ENCODE measurements at places on chromosomes 5 and 9.

GRCh38 chr9:93198117-93198837 lies 14.3 kb downstream of the WNK2 start:
- DNase-seq = no peak

- DNase-seq = peak; percentile 57
Measured at GRCh38 chr9:79408617-79409016, 163.1 kb upstream of the TLE4 start.

DNA sequence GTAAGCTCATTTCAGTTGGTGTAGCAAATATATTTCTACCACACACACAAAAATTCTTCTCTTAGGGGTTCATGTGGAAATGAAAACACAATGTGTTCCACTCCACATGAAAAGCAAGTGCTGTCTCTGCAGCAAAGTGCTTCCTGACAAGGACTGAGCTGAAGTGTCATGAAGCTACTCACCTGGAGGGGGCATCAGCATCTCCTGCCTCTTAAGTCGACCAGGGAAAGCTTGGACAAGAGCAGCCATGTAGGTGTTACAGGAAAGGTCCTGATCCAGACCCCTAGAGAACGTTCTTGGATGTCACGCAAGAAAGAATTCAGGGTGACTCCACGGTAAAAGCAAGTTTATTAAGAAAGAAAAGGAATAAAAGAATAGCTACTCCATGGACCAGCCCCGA lies 62.8 kb downstream of the SV2C start:
- no peak for DNase-seq

- no peak for DNase-seq
Measured at GRCh38 chr9:108727580-108728111, 128.1 kb downstream of the ACTL7B start.

DNA sequence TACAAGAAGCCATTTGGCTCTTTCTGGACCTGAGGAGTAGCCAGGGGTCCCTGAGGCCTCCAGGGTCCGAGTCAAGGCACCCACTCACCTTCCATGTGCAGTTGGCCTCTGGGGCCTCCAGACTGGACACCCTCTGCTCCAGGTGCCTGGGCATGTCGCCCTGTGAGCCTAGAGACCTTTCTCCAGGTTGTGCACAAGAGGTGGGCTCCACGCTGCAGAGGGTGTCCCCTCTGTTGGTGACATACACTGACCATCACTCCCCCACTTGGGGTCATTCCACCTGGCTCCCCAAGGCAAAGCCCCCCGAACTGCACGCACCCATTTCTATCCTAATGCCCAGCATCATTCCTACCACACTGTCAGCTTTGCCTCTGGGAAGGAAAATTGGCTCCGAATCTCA lies 48.8 kb downstream of the RASGEF1C start:
- DNase-seq = no peak

- DNase-seq = no peak
Measured at GRCh38 chr5:166977911-166978422, 1313.5 kb upstream of the WWC1 start.

GRCh38 chr5:180868960-180869359 lies 7.9 kb upstream of the ZFP62 start:
- DNase-seq = no peak

DNA sequence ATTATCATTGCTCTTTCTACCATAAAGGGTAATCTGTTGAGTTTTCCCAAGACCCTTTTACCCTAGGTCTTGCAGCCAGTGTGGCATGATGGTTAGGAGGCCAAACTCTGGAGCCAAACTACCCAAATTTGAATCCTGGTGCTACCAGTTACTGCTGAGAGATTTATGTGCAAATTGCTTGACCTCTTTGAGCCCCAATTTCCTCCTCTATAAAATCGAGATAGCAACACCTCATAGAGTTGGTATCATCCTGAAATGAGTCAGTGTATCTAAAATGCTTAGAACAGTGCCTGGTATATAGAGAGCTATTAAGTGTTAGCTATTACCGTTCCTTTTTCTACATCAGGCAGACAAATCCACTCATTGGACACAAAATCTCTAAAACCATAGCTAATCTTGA lies 43.0 kb downstream of the ACTBL2 start:
- DNase-seq = no peak

GRCh38 chr9:130138791-130139190 lies 33.4 kb upstream of the NCS1 start:
- peak; percentile 86 for DNase-seq

- DNase-seq = no peak
Measured at GRCh38 chr9:14066831-14067230, 247.1 kb downstream of the NFIB start.

DNA sequence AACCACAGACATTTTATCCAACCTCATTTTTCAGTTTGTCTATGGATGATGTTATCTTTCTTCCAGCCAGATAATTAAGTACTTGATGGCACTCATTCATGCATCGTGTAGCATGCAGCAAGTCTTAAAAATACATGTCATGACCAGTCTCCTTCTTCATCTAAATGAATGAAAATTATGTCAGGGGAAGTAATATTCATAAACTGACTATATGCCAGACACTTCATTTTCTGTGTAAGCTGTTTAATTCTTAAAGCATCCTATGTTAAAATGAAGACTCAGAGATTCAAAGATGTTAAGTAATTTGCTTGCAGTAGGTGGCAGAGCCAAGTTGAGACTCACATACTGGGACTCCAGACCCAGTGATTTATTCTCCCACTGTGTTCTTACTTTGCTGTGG lies 181.7 kb upstream of the CD180 start:
- DNase-seq = no peak

- no peak for DNase-seq
Measured at GRCh38 chr9:126663661-126664072, 49.9 kb downstream of the LMX1B start.

DNA sequence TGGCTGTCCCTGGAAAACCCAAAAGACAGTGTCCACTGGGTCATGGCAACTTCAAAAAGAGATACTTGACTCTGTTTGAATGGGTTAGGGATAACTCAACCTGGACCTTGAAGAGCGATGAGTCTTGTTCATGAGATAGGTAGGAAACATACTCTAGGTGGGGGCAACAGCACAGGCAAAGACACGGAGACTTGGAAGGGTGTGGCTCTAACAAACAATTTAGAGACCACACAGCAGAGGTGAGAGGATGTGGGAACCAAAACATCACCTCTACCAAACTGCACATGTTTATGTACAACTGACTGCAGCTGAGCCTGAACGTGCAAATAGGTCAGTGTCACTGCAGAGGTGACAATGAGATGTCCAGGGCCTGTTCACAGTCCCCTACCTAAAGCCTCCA lies 247.7 kb upstream of the ADRA1B start:
- no peak for DNase-seq

GRCh38 chr5:134275822-134276221 lies 49.9 kb upstream of the PPP2CA start:
- DNase-seq = no peak

DNA sequence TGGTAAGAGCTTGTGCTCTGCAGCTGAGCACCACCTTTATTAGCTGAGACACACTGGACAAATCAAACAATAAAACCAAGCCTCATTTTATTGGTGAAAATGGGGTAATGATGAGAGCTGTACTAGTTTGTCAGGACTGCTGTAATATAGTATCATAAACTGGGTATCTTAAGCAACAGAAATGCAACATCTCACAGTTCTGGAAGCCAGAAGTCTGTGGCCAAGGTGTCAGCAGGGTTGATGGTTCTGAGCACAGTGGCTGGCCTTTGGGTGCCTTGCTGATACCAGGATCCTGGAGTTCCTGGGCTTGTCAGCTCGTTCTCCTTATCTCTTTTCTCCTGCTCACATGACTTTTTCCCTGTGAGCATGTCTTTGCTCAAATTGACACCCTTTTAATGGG lies 513.1 kb downstream of the IRX1 start:
- no peak for DNase-seq

DNA sequence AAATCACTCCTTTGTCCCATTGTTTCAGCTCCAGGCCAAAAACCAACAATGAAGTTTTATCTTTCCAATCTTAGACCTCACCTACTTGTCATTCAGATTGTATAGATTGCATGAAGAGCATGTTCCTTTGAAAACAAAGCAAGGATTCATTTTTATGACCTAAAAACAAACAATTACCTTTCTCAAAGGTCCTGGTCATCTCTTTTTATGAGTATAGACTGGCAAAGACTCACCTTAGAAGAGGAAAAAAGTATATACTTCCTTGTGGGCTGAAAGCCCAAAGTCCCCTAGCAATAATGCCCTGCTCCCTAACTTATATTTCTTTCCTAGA lies 28.4 kb upstream of the TLE1 start:
- DNase-seq = no peak

DNA sequence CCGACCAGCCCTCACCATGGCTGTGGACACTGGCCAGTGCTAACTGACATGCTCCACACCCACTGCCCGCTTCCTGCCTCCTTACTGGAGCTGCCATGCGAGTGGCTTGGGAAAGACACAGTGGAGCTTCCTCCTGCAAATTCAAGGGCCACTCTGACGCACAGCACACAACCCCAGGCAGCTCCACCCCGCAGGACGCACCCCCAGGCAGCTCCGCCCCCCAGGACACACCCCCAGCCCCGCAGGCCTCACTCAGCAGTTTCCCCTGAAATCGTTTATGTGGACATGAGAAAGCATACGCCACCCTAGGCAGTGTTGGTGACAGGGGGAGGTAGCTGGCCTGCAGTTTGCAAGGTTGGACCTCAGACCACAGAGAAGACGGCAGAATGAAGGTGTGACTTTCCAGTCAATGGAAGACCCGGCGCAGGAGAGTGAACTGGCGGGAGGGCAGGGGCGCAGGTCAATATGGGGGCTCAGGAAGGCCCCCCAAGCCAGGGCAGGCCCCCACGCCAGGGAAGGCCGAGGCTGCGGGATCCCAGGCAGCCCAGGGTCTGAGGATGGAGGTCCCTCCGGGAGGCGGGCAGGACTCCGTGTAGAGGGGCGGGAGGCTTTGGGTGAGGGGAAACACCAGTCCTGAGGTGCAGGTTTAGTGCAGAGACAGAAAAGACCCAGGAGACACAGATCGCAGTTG lies 21.6 kb downstream of the LPCAT1 start:
- DNase-seq = no peak

- peak; percentile 10 for DNase-seq
Measured at GRCh38 chr5:1479581-1480188, 34.4 kb upstream of the SLC6A3 start.

DNA sequence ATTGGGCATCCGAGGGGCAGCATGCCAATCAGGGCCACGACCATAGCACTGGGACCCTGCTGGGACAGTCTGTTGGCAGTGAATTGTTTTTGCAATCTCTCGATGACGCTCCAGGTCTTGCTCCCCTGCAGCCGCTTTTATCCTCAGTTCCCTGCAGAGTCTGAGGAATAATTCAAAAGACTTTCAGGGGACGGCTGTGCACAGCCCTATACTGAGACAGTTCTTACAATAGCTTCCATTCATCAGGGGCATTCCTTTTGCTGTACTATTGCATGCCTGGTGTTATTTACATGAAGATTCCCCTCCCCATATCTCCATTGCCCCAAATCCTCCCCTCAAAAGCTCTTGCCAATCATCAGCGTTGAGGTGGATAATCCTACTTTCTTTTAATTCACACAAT lies 163.3 kb upstream of the WWC1 start:
- no peak for DNase-seq

DNA sequence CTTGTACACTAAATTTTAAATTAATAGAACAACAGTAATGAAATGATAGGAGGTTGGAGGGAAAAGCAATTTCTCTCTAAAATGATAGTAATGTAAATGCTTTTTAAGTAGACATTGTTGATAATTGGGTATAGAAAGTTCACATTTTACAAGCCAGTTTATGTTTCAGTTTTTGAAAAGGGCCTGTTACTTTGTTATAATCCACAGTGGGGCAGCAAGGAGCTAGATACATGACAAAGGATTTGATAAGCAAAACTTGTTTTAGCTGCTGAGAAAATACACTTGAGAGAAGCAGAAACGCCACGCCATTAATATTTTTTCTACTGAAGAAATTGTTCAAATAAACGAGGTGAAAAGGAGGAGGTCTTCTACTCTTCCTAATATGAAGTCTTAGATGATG lies 30.2 kb downstream of the SREK1 start:
- no peak for DNase-seq

- DNase-seq = no peak
Measured at GRCh38 chr9:136351252-136351800, 12.2 kb downstream of the DNLZ start.

GRCh38 chr9:84856181-84856632 lies 186.7 kb downstream of the NTRK2 start:
- no peak for DNase-seq

Data from AG04449 (cell line).